ENCODE measurements at places on chromosomes 1 and 21. TPM values are rescaled to one million over a fixed set of nuclear protein-coding genes. Genes with fewer than 3 reads are reported as not detected.

GRCh38 chr1:24635195-24635843 lies 7.8 kb upstream of the SRRM1 start:
- no peak overlapping the region for H3K4me3 ChIP-seq
- H3K27me3 ChIP-seq, result no peaks in the 10 kb centered on the region
- no peak overlapping the region for H3K27ac ChIP-seq

The GJA9 gene
- not detected for total RNA-seq

DNA sequence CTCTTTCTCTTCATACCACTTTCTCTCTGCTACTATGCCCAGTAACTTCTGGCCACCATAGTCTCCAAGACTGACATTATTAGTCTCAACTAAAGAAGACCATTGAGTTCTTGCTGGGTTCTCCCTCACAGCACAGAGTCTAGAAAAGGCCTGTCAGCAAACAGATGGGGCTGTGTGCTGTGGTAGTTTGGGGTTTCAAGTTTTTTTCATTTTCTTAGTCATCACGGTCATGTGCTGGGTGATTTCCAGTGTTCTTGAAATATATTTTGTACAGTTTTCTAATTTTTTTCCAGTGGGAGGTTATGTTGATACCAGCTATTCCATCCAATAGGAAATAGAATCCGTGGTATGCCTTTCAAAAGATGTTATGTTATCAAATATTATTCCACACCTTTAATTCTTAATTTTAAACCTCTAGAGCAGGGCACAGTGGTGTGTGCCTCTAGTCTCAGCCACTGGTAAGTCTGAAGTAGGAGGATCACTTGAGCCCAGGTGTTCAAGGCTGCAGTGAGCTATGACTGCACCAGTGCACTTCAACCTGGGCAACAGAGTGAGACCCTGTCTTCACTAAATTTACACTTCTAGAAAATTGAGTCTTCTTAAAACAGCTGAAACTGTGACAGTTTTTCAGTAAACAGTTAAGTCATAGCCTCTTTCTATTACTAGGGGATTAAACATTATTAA lies 8.3 kb downstream of the CFHR2 start:
- no peak overlapping the region for H3K4me3 ChIP-seq
- no peak overlapping the region for H3K27ac ChIP-seq
- H3K4me1 ChIP-seq, result no peaks in the 10 kb centered on the region
- DNase-seq, result no peak
- H3K36me3 ChIP-seq, result no peaks in the 10 kb centered on the region

GRCh38 chr21:17002594-17003257 lies 510.1 kb upstream of the CXADR start:
- no peaks in the 10 kb centered on the region for H3K27me3 ChIP-seq
- no peaks in the 10 kb centered on the region for H3K36me3 ChIP-seq
- no peak for DNase-seq
- H3K27ac ChIP-seq, result no peak overlapping the region
- H3K4me3 ChIP-seq, result no peak overlapping the region

DNA sequence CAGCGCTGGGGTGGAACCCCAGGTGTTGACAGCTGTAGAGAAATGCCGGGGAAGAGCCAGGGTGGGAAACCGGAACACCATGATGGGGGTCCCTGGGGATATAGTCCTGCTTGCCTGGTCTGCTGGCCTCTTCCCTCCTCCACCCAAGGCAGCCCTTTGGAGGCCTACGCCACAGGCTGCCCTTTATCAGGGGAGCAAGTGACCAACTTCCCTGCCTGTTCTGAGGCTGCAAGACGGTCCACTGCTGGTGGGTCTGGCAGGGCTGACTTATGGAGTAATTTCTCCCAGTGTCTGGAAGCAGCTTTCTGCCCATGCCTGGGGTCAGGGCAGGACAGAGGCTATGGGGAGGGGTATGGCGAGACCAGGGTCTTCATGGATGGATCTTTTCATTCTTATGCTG lies 50.8 kb upstream of the EDN2 start:
- DNase-seq, result no peak
- no peaks in the 10 kb centered on the region for H3K36me3 ChIP-seq
- no peak overlapping the region for H3K27ac ChIP-seq
- peaks cover 30% of the 10 kb centered on the region for H3K4me1 ChIP-seq
- no peaks in the 10 kb centered on the region for H3K27me3 ChIP-seq
- H3K4me3 ChIP-seq, result no peak overlapping the region

The S100B gene
- total RNA-seq, result 4.7 TPM

All from thoracic aorta (tissue), 2 donors.